ENCODE measurements at places on chromosomes 5 and 9. TPM values are rescaled to one million over a fixed set of nuclear protein-coding genes. Genes with fewer than 3 reads are reported as not detected.

Gene PCDHB8
- total RNA-seq: not detected

Gene AQP7
- not detected for total RNA-seq

Gene TXNDC8
- not detected for total RNA-seq

Gene TMEM171
- total RNA-seq: not detected

Gene EXD3
- 3.7 TPM for total RNA-seq

Gene PTPN3
- total RNA-seq: 0.51 TPM

Gene CAMSAP1
- 28.1 TPM for total RNA-seq

Gene PCDHGA6
- total RNA-seq: 0.06 TPM

Gene ECSCR
- 0.55 TPM for total RNA-seq

Gene KCNIP1
- not detected for total RNA-seq

Gene KLF9
- 20.8 TPM for total RNA-seq

Gene C1QTNF2
- not detected for total RNA-seq

Gene HSPA4
- 249 TPM for total RNA-seq

Gene DRD1
- not detected for total RNA-seq

Gene PCDHGB2
- 0.25 TPM for total RNA-seq

Gene SEMA4D
- 295 TPM for total RNA-seq

Gene RNF183
- total RNA-seq: not detected

Gene CCL27
- 0.44 TPM for total RNA-seq

Gene TRIP13
- 45.8 TPM for total RNA-seq

Gene FAM81B
- not detected for total RNA-seq

Gene C5orf58
- total RNA-seq: not detected

Gene C9orf85
- 11.2 TPM for total RNA-seq

Gene GDA
- not detected for total RNA-seq

Gene CHSY3
- total RNA-seq: 0.06 TPM

Gene SURF6
- total RNA-seq: 33.0 TPM

Gene ROR2
- not detected for total RNA-seq

Gene FOXD4L3
- 0.10 TPM for total RNA-seq

Gene WDR31
- total RNA-seq: 2.6 TPM

Gene GRM6
- not detected for total RNA-seq

All from activated CD8-positive, alpha-beta memory T cell treated with anti-CD3 and anti-CD28 coated beads for 36 hours (primary cell).